HT1080 (cell line): ENCODE measurements at places on chromosomes 12 and 14.

- DNase-seq = peak; percentile 42
Observed at GRCh38 chr12:63151623-63152320, 771 bp upstream of the AVPR1A start.

GRCh38 chr12:19185262-19185929 is 55.9 kb downstream of the PLEKHA5 start:
- no peak for DNase-seq

GRCh38 chr14:58637391-58638230 is at the start of gene DACT1:
Gene DACT1 (plus strand): TSS chr14:58637962. CDS start chr14:58638203, 241 bp downstream.
- no peak for DNase-seq

DNA sequence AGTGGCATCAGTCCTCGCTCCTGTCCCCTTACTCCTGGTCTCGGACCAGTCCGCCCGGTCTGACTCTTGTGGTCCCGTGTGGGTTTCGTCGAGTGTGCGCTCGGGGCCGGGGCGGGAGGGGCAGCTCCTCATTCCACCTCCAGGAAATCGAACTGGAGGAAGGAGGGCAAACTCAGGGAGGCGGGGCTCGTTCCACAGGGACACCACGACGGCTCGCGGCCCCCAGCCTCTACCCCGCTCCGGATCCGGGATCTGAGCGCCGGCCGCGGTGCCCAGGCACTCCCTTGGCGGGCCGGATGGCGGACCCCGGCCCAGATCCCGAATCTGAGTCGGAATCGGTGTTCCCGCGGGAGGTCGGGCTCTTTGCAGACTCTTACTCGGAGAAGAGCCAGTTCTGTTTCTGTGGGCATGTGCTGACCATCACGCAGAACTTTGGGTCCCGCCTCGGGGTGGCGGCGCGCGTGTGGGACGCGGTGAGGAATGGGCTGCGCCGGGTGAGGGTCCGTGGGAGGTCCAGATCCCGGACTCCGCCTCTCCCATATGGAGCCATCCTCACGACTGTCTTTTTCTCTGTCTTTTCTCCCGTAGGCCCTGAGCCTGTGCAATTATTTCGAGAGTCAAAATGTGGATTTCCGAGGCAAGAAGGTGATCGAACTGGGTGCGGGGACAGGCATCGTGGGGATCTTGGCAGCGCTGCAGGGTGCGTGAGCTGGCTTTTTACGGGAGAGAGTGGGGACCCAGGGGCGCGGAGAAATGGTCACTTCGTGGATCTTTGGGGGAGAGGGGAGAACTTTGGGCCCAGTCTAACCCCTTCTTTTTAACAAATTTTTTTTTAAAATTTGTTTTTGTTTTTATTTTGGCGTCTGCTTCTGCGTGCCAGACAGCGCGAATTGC is at the start of gene EEF1AKMT3:
Gene EEF1AKMT3 (plus strand): TSS at position 186 of the 894 bp plus-strand sequence. CDS start 111 bp downstream, at position 297.
- DNase-seq = no peak

- no peak for DNase-seq
Observed at GRCh38 chr12:93134175-93134890, 205.2 kb upstream of the EEA1 start.

- no peak for DNase-seq
Observed at GRCh38 chr12:99087278-99087677, 442.2 kb downstream of the APAF1 start.

GRCh38 chr12:21559855-21560569 is 33.9 kb downstream of the SPX start:
- peak; percentile 74 for DNase-seq

DNA sequence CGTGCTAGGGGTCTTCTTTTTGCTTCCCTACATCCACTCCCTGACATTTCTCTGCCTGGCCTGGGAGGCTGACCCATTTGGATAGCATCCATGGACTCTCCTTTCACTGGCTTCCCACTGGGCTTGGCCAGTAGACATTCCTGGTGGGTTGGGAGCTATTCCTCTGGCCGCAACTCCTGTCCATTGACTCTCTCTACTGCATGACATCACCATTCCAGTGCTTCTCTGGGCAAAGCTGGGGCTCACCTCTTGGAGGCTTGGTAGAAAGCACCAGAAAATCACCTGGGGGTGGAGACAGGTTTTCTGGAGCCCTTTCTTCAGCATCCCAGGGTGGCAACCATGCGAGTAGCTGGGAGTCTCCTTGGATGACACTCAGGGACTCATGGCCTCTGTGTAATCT is 16.7 kb upstream of the LHX5 start:
- no peak for DNase-seq

DNA sequence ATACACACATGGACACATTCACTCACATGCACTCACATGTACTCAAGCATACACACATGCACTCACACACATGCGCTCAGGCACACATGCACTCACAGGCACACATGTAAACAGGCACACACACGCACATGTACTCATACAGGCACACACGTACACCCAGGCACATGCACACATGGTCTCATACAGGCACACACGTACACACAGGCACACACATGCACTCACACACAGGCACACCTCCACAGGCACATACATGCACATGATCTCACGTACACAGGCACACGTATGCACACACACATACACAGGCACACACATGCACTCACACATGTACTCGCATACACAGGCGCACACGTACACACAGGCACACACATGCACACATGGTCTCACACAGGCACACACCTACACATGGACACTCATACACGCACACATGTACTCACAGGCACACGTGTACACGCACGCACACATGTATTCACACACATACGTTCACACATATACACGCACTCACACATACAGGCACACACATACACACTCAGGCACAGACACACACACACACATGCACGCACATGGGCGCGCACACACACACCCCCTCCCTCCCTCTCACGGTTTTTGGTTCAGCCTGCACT is 138.9 kb downstream of the CACNA1C start:
- no peak for DNase-seq

GRCh38 chr14:90373887-90374286 is 22.9 kb upstream of the CALM1 start:
- no peak for DNase-seq

DNA sequence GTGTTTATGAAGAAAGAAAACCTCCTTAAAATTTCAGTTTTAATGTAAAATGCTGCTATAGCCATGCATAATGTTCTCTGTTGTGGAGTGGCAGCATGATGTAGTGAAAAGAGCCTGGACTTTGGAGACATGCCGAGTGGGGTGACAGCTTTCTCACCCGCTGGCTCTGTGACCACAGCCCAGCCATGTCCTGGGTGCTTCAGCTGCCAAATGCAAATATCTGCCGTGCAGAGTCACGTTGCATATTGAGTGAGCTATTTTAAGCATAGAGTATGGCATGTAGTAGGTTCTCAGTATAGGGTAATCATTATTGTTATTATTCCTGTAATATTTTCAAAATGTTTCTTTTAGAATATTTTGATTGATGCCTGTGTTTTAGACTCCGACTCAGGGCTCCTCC is 15.5 kb upstream of the TCTN2 start:
- no peak for DNase-seq

GRCh38 chr12:83335748-83336147 is 649.0 kb downstream of the TMTC2 start:
- no peak for DNase-seq

DNA sequence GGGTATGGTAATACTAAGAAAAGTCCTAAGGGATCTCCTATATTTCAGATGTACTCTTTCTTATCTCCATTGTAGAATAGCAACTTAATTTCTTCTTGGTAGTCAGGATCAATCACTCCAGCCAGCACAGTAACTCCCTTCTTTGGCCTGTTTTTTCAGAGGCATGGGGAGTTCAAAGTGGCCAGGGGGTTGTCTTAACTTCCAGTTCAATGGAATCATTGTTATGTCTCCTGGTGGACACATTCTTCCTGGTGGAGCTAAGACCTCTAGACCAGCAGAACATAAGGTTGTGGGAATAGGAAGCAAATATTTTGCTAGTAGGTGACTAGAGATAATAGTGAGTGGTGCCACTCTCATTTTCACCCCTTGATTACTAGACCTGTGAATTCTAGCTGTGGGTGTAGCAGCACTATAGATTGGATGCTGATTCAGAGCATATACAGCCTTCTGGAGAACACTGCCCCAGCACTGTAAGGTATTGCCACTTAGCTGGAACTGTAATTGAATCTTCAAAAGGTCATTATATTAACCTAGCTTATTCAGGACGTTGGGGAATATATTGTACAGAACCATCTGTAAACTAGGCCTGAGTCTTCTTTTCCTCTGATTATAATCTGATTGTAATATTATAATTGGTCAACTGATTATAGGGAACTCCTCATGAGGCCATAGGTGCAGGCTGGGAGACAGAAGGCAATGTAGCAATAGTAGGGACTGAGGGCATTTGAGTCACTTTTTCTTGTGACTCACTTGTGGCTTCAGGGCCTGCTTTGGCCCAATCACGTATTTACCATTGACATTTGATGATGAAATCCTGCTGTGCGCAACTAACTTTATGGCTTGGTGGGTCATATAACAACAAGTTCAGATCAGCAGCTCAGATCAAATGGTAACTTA is 60.2 kb upstream of the ATP2B1 start:
- peak; percentile 99 for DNase-seq

- no peak for DNase-seq
Observed at GRCh38 chr12:41361738-41362137, 173.6 kb downstream of the PDZRN4 start.

DNA sequence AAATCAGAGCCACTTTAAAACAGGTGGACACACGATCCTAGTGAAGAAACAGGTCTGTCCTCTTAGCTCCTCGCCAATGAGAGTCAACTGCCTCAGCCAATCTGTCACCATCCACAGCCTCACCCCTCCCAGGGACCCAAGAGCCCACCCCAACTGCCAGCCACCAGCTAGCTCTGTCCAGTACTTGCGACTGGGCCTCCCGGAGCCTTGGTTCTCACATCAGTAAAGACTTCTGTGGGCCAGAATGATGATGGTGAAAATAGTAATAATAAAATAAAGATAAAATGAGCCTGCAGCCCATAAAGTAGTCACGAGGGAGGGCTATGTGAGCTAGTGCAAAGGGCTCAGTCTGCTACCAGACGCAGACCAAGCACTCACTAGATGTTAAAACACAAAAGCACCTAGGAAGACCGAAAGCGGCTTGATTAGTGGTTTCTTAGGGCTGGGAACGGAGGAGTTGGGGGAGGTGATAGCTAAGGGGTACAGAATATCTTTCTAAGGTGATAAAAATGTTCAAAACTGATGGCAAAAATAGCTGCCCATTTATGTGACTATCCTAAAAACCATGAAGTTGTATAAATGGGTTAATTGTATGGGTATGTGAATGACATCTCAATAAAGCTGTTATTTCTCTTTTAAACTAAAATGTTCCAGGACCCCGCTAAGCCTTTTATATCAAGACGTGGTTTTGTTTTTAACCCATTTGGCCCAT is 39.8 kb downstream of the ACTN1 start:
- DNase-seq = no peak

DNA sequence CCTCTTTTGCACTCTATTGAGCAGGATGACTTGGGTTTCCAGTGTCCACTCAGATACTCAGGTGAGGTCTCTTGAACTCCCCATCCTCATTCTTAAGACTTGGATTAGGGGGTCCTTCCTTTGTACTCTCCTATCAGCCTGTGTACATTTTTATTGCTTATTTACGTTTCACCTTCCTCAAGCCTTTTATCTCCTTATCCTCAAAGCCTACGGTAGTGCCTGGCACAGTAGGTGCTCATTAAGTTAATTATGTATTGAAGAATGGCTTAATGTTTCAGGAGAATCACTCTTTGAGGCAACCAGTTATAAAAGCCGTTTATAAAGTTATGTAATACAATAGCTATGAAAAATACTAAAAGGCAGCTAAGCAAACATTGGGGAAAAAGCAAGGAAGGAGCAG is 315.7 kb downstream of the NPAS3 start:
- DNase-seq = no peak

DNA sequence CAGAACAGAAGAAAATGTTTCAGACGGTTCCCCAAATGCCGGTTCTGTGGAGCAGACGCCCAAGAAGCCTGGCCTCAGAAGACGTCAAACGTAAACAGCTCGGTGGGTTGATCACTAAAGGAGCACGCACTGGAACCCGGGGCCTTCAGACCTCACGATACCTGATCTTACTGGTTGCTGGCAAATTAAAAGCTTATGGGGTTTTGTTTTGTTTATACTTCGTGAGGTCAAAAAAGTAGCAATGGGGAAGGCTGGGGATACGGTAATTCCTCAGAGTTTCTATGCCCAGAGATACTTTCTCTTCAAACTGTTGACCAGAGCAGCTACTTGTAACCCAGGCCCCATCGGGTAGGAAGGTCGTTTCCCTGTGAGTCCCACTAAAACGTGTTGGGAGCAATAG is 1.7 kb downstream of the CDKN1B start:
- DNase-seq = peak; percentile 42

DNA sequence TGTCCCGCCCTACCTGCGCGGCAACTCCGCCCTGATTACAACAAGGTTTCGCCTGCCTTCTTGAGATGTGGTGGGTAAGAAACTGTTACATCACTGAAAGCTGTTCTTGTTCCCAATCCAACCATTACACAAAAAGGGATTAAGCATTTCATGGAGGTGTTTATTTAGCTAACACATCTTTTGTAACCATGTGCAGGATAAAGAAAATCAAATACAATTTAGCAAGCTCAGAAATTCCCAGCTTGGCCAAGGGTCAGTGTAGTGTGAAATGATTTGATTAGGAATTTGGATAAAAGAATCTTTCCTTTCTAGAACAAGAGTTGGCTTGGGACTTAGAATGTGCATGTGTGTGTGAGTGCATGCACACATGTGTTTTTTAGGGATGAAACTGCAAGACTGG is 6.3 kb downstream of the FOXN4 start:
- DNase-seq = no peak

- DNase-seq = peak; percentile 2
Observed at GRCh38 chr12:109494348-109494881, 17.0 kb downstream of the UBE3B start.

GRCh38 chr12:6941267-6941666 is 2.3 kb upstream of the RNU7-1 start:
- DNase-seq = no peak
